ENCODE measurements at places on chromosomes 4 and X.

DNA sequence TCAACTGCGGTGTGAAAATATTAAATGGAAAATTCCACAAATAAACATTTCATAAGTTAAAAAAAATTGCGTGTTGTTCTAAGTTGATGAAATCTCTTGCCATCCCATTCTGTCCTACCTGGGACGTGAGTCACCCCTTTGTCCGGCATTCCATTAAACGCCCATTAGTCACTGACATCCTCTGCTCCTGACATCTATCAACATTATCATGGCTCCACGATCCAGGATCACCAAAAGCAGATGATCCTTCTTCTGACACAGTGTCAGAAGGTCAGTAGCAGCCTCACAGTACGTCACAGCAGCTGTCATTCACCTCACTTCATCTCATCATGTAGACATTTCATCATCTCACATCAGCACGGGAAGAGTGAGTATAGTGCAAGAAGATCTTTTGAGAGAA, 125.7 kb downstream of the ZNF827 start:
- no peak for DNase-seq

- DNase-seq = no peak
Observed at GRCh38 chrX:84710611-84711010, 208.4 kb upstream of the HDX start.

- DNase-seq = no peak
Observed at GRCh38 chr4:107006218-107006617, 29.9 kb downstream of the DKK2 start.

GRCh38 chr4:107292979-107293378, 256.9 kb upstream of the DKK2 start:
- no peak for DNase-seq

DNA sequence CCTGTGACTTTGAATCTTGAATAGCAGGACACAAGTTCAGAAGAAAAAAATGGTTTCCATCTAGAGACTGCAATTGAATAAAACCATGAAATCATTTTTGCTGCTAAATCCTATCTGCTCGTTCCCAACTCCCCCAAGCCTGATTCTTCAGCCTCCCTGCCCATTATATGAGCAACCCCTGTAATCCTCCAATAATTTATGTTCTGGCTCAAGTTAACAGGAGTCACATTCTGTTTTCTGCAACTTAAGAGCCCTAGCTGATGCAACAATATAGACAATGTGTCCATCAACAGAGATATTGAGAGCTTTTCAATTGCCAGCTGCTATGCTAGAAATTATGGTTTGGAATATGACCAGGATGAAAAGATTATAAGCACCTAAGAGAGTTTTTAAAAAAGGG, 84.1 kb downstream of the LDB2 start:
- DNase-seq = no peak

DNA sequence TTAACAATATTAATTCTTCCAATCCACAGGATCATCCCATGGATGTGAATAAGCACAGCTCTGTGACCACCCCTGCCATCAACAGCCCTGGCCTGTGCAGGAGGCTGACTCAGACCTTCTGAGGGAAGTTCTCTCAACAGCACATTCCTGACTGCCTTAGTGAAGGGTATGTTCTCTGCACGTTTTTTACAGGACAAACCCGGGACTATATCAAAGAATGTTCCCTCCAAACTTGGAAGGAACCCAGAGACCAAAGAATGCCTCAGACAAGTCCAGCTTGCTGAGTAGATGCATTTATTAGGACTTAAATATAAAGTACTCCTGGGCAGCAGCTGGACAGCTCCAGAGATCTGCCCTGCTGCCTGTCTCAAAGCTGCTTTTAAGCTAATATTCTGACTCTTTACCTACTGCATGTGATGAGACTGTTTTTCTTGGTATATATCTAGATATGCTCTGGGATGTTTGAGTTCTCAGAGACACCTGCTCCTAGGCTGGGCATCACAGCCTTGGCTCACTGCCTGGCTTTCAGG, 1127.8 kb upstream of the PRKX start:
- DNase-seq = no peak

DNA sequence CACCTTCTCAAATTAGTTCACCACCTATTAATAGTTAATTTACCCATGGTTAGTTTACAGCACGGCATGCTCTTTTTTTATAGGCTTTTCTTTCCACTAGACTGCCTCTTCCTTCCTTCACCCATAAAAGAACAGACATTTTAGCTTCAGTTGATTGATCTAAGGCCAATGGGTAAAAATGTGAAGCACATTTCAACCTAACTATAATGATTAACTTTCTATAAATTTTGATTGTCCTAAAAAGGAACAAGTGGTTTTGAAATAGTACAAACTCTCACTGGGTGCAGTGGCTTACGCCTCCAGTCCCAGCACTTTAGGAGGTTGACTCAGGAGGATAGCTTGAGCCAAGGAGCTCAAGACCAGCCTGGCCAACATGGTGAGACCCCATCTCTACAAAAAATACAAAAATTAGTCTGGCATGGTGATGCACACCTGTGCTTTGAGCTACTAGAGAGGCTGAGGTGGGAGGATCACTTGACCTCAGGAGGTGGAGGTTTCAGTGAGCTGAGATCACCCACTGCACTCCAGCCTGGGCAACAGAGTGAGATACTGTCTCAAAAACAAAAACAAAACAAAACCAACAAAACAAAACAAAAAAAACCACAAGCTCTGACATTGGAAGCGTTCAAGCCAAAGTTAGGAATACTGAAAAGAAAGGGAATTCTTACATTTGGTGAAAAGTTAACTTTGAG, 89.9 kb upstream of the FAT1 start:
- DNase-seq = no peak

DNA sequence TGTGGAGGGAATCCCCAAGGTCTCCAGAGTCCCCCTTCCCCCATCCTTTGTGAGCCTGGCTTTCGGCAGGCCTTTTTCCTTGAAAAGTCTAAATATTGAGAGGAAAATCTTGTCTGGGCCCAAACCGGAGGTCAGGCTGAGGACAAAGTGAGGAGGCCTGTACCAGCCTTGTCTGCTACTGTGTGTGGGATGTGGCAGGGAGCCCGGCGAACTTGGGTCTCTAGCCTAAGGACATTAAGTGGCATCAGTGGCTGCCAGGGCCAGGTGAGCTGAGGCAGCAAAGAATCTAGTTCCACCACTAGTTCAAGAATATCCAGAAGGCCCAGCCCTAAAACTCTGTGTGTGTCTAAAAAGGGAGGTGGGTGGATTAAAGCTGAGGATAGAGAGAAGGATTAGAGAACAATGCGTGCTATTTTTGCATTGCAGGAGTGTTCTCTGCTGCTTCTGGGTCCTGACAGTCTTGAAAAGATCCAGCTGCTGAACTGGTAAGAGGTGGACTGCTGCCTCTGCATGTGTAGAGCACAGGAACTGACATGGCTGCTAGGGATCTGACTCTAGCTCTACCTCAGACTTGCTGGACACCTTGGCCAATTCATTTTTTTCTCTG, 1.2 kb upstream of the AMER1 start:
- DNase-seq = peak; percentile 0

GRCh38 chrX:150968862-150969720, 14.0 kb upstream of the HMGB3 start:
- no peak for DNase-seq

GRCh38 chr4:7990807-7991459, 51.3 kb upstream of the AFAP1 start:
- DNase-seq = no peak

- no peak for DNase-seq
Observed at GRCh38 chr4:42398171-42398870, 1.0 kb downstream of the SHISA3 start.

- no peak for DNase-seq
Observed at GRCh38 chr4:102522031-102522440, 20.9 kb downstream of the NFKB1 start.

- DNase-seq = peak; percentile 18
Observed at GRCh38 chr4:179867300-179867878, 2375.8 kb upstream of the TENM3 start.

DNA sequence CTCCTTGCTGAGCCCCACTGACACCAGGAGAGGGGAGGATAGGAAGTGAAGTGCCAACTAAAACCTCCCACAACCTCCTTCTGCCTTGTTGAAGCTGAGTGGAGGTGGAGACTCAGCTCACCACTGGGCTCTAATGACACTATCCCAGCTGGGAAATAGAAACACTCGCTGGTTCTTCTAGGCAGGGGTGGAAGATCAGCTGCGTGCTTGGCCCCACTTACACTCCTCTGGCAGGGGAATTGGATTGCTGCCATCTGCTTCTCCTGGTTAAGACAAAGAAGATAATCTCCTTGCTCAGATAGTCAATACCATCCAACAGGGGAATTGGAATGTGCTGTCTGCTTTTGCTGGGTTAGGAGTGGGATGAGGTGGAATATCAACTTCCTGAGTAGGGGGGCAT, 392.5 kb downstream of the ZNF674 start:
- DNase-seq = no peak

DNA sequence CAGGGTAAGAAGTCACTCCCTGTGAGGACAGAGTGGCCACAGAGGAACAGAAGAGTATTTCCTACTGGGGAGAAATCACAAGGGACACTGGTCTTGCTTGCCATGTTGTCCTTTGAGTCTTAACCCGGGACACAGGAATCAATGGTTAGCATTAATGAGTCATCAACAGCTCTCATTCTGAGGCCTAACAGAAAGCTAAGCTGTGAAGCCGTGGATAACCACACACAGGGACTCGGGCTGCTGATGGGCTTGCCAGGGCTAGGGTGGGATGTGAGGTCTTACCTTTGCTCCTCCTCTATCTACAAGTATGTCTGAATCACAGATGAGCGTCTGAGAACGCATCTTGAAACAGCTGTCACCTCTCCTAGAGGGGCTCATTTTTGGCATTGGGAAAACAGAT, 22.2 kb downstream of the HELT start:
- DNase-seq = no peak

GRCh38 chr4:44652002-44652401, 577 bp upstream of the YIPF7 start:
- DNase-seq = no peak

GRCh38 chrX:103183912-103184311, 31.0 kb upstream of the BEX4 start:
- no peak for DNase-seq

GRCh38 chr4:67549123-67549522, 3.8 kb upstream of the CENPC start:
- no peak for DNase-seq

GRCh38 chr4:94419956-94420355, 31.8 kb upstream of the PDLIM5 start:
- no peak for DNase-seq

DNA sequence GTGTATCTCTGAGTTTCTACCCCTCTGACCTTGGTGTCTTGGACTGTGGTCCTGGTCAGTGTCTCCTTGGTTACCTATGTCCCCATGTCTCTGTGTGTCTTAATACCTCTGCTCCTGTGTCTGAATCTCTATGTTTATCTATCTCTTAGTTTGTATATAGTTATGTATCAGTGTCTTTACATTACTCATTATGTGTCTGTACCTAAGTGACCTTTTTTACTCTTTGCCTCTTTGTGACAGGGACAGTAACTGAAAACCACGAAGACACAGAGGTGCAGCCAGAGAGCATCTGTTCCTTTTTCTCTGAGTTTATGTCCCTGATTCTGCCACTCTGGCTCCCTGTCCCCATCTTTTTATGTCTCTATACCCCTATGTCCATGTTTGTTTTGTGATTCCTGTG, 49.4 kb downstream of the ITIH6 start:
- no peak for DNase-seq

GRCh38 chrX:69216911-69217310, 51.7 kb upstream of the PJA1 start:
- no peak for DNase-seq

DNA sequence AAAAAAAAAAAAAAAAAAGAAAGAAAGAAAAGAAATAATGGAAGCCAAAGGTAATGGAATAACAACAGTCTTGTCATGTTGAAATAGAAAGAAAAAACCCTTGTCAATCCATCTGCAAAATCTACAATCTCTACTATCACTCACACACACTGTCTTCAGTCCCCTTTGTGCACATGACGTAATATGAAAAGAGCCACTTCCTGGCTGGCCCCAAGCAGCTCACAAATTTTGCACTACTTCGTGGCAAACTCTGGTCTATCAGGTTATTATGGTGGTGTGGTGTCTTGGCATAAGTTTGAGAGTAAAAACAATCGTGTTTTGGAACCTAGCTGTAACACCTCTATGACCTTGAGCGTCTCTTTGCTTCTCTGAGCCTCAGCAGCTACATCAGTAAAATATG, 8.3 kb upstream of the AFAP1 start:
- no peak for DNase-seq

DNA sequence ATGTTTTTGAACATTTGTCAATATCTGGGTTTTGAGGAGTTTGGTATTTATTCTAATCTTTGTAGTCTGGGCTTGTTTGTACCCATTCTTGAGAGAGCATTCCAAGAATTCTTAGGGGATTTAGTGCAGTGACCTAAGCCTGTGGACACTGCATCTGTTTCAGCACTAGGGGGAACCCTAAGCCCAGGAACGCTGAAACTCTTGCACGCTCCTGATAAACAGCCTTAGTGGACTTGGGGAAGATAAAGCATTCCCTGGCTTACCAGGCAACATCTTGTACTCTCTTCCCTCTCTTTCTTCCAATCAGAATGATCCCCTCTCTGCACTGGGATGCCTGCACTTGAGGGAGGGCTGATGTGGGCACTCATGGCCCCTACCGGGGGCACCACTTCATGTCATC, 654.9 kb upstream of the HTR2C start:
- no peak for DNase-seq

DNA sequence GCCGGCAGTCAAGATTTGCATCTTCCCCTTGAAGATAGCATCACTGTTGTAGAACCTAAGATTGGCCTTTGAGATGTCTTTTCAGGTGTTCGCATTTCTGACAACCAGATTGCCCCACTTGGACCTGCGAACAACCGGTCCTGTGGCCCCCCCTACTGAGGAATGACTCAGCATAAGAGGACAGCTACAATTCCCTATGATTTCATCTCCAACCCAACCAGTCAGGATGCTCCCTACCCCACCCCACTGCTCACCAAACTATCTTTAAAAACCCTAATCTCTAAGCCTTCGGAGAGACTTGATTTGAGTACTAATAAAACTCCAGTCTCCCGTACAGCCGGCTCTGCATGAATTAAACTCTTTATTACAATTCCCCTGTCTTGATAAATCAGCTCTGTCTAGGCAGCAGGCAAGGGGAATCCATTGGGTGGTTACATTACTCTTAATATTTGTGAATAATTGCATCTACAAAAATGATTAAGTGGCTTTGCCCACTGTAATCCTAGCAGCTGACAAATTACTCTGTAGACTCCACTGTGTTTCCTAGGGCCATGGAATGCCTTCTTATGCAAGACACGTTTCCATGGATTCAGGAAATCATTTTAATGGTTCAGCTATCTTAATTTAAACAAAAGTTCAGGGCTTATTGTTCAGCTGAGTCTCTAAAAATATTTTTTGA, 95.4 kb downstream of the GPR143 start:
- DNase-seq = no peak

- DNase-seq = no peak
Observed at GRCh38 chr4:84235126-84235944, 263.8 kb downstream of the NKX6-1 start.

DNA sequence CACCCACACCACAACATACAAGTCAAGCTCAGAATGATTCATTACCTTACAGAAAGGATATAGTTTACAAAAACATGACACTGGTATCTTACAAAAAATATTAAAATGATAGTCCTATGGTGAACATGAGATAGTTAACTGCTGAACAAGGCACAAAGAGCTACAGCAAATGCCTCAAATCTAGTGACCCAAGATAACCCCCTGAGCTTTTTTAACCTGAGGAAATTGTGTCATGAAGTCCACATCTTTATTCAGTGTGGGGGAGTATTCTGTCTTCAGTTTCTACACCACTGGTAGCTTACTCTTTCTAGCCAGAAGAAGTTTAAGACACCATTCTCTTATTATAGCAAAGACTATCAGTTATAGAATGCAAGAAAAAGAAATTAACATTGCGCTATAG, 218.7 kb downstream of the MAPK10 start:
- DNase-seq = no peak
